ENCODE measurements at places on chromosomes 5 and 9.

DNA sequence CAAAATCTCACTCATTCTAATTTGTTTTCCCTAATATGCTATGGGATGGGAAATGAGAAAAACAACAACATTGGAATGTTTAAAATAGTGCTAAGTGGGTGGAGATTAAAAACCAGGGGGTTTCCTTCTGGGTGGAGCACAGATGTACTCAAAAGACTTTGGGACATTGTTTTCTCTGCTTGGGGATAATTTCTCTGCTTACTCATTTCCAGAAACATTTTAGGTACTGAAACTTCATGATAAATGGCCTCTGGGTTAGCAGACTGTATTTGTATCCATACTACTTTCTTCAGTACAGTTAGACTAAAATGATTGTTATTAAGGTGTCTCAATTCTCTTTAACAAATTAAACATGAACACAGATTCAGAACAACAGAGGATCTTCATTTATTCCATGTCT is 17.4 kb downstream of the ELOVL7 start:
- DNase-seq, result no peak

DNA sequence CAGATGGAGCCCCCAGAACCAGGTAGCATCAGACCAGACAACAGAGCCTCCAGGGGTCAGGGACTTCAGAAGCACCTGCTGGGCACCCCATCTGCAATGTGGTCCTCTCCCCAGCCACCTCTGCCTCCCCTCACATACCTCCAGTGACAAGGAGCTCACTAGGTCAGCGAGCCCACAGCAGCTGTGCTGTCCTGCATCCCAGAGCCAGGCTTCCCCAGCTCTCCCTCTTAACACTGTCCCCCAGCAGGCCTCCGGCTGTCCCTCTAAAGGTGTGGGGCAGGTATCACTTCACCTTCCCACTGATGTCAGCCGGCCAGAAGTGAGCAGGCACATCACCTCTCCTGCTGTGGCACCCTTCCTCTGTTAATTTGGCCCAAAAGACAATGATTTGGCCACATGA is 83.6 kb downstream of the LMX1B start:
- no peak for DNase-seq

DNA sequence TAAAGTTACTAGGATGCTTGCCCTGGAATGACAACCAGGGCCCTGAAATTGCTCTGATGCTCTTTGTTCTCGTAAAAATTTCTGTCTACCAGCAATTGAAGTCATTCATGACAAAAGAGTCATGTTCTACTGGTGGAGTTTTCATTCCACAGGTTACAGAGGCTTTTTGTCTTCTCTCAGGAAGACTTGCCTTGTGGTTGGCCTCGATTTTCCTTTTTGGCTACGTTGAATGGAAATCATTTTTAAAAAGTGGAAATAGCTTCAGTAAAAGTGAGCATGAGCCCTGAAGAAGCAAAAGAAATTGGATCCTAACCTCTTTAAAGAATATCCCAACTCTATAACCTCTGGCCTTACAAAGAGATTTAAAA is 255.2 kb downstream of the AOPEP start:
- DNase-seq, result no peak

DNA sequence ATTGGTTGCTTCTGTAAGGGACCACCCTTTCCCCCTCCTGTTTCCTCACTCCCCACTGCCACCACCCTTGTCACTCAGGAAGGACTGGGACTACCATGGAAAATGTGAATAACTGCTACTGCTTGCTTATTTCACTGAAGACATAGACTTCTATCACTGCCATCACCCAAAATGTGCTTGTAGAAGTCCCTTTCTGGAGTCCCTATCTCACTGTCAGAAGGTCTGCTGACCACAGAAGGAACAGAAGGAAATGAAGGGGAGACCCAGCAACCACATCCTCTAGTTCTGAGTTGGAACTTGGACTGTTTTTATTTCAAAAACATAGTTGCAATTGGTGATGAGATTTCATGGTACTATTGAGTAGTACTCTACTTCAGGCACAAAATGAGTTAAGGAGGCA is 122.5 kb downstream of the NPR3 start:
- no peak for DNase-seq

GRCh38 chr9:85510830-85511504 is 230.8 kb downstream of the AGTPBP1 start:
- no peak for DNase-seq

DNA sequence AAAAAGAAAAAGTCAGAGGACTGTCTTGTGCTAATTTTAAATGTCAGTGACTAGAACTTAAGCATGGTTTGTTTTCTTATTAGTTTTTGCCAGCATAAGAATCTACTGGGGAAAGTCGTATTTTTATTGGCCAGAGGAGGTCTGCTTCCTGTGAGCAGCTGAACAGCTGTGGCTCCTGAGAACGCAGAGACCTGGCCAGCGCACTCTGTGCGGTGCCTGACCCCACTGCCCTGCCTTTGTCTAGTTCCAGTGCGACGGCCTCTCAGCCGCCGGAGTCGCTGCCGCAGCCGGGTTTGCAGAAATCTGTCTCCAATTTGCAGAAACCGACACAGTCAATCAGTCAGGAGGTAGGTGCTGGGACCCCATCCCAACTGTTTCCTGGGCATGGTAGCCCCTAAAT is 42.5 kb downstream of the PRRC2B start:
- no peak for DNase-seq

DNA sequence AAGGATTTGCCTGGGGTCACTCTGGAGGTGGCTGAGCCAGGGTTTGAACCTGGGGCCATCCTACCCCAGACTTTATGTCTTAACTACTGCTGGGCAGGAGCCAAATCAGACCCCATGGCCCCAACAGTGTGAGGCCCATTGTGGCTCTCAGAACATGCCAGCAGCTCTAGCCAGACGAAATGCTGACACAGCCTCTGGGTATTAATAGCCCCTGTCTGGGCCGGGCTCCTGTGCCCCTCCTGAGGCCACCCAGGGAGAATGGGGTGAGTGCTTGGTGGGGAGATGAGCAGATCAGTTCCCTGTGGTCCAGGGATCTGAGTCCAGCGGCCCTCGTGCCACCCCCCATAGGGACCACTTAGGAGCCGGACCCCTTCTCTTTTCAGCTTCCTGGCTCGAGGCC is 2.2 kb upstream of the PLPP7 start:
- no peak for DNase-seq

- DNase-seq, result no peak
These were observed 105.8 kb downstream of the SGCD start for GRCh38 chr5:156432830-156433105.

DNA sequence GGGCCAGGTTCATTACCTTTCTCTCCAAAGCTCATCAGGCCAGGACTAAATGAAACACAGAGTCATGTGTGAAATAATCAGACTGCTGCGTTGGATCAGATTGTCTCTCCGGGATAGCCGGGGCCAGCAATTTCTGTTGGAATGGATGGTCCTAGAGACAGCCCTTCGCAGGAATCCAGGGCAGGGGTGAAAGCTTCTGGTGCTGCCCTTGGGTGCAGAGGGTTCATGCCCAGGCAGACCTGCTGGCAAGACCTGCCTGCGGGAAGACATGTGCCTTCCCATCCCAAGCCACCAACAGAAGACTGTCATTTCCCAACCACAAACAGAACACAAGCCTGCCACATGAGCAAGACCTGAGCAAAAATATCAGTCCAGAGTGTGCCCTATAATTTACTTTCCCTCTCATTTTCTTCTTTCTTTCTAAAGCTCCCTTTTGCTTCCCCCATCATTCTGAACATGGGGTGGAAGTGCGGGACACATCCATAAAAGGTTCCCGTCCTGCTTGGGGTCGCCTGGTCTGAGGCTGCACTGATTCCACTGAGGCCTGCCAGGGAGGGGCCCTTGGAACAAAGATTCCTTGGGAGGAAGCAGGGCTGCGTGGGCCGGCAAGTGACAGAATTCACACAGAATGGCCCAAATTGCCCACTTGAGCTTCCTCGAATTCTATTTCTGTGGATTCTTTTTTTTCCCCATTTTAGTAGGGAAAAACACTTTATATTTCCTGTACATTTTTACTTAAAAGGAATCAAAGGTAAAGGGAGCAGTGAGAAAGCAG is 57.3 kb downstream of the UBE2QL1 start:
- no peak for DNase-seq

GRCh38 chr9:129206905-129207304 is 28.8 kb upstream of the IER5L start:
- no peak for DNase-seq

DNA sequence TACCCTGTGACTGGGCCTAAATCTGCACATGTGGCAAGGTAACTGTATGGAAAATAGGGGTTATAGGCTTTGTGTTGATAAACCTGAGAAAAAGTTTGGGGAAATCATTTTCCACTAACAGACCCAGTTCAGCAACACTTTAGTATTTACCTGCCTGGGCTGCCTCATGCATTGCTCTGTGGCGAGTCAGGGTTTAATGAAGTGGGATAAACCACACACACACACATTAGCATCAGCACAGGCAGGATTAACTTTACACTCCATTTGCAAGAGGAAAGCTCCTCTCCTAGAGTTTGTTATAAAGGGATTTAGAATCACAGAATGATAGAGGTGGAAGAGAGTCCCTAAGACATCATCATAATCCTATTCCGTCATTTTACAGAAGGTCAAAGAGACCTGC is 20.0 kb upstream of the ZCCHC7 start:
- DNase-seq, result no peak

DNA sequence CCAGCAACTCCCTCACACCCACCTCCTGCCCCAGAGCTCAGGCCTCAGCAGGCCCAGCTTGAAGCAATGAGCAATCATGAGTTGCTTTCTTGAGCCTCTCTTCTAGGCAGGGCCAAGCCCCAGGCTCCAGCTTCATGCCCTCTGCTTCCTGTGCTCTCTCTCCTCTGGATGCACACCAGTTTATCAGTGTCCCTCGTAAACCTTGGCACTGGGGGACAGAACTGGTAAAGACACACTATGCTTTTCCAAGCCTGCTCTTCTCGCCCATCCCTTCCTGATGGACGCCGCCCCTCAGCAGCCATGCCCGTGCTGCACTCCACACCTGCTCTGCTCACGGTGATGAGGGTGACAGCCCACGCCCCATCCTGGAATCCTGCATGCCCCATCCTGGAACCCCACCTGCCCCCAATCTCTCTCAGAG is 49.4 kb upstream of the ORM1 start:
- DNase-seq, result no peak

GRCh38 chr9:85676790-85677189 is 65.0 kb downstream of the AGTPBP1 start:
- DNase-seq, result no peak

DNA sequence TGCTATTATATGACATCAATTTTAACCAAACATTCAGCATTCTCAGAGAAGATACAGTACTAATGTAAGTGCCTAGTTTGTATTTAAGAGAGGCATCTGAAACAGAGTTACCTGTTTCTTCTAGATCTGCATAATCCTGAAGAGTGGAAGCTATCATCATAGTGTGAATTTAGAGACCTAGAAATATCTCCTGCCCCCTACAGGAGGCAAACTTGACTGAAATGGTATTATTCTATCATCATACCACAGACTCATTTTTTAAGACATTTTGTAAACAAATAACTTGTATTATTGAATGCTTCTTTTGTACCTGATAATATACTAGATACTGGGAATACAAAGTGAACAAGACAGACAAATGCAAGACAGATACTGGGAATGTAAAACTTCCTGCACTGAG is 216.8 kb upstream of the RPS23 start:
- no peak for DNase-seq

DNA sequence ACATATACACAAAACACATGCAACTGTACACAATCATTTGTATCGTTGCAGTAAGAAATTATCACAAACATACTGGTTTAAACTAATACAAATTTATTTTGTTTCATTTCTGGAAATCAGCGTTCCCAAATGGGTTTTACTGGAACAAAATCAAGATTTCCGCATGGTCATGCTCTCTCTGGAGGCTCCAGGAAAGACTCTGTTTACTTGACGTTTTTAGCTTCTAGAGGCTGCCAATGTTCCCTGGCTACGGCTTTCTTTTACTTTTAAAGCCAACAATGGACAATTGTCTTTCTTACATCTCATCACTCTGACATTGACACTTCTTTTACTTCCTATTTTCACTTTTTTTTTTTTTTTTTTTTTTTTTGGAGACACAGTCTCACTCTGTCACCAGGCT is 793.1 kb downstream of the CDH9 start:
- no peak for DNase-seq

DNA sequence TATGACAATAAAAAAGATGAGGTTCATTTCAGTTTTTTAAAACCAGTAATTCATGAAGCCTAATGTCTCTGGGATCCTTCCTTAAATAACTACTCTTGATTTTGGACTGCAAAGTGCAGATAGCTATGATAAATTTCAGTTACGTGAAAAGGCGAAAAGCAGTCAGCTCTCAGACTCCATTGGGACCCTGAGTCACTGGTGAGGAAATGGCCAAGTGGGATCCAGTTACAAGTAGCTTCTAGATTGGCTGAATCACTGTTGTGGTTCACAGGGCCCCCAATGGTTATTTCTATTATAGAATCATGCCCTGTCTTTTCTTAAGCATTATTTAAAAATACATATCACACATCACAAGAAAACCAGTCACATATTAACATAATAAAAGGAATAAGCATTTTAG is 31.1 kb upstream of the PPP3R2 start:
- DNase-seq, result no peak

DNA sequence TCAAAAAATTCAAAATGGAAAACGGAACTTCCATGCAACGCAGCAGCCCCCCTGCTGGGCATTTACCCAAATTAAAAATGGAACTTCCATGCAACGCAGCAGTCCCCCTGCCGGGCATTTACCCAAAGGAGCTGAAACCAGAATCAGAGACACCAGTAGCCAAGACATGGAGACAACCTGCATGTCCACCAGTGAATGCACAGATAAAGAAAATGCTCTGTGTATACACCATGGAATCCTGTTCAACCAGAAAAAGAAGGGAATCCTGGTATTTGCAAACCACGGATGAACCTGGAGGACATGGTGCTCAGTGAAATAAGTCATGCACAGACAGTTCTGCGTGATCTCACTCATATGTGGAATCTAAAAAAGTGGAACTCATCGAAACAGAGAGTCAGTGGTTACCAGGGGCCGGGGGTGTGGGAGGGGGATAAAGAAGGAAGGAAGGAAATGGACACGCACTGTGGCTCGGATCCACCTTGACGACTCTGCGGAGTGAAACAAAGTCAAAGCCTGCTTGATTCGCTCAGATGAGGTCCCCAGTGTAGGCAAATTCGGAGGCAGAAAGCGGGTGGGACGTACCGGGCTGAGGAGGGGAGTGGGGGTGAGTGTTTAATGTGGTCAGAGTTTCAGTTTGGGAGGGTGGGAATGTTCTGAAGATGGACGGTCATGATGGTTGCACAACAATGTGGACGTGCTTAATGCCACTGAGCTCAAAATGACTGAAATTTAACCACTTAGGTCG is 40.2 kb upstream of the EXOC3 start:
- DNase-seq, result no peak

- peak; percentile 88 for DNase-seq
These were observed at the start of gene IGFBPL1 for GRCh38 chr9:38423973-38424843. TSS of gene IGFBPL1 (minus strand) at chr9:38424454. CDS start at chr9:38424424, 30 bp downstream.
